Stimulated activated CD4-positive, alpha-beta T cell treated with anti-CD3 and anti-CD28 coated beads, Interleukin-1b, Interleukin-23, amount 100 ng/mL, for 1 hour (primary cell): ENCODE measurements at places on chromosomes 5 and 9.
A peak's percentile ranks its signal among the peaks of the same experiment; 100 is the strongest.

DNA sequence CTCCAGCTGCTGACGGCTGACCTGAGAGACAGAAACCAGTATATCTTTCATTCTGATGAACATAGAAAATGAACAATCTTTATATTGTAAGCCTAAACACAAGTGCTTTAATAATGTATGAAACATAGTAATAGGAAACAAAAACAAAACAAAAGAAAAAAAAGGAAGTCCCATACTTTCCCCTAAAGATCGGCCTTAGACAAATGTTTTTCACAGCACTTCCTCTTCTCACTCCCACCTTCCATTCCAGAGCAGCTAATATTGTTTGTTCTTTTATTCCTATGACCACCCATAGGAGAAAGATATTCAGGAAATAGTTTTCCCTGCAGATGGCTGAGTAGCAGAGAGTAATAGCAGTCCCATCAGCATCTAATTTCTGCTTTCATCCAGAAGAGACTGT lies 194.4 kb upstream of the SLC27A6 start:
- DNase-seq = no peak

GRCh38 chr5:88952996-88953643 lies 70.1 kb upstream of the MEF2C start:
- DNase-seq = no peak

- no peak for DNase-seq
These were observed 96.8 kb upstream of the ADAMTS16 start for GRCh38 chr5:5043346-5043745.

GRCh38 chr9:15246708-15247107 lies 60.3 kb downstream of the TTC39B start:
- no peak for DNase-seq

GRCh38 chr9:112571624-112572355 lies 85.2 kb downstream of the KIAA1958 start:
- DNase-seq = no peak

DNA sequence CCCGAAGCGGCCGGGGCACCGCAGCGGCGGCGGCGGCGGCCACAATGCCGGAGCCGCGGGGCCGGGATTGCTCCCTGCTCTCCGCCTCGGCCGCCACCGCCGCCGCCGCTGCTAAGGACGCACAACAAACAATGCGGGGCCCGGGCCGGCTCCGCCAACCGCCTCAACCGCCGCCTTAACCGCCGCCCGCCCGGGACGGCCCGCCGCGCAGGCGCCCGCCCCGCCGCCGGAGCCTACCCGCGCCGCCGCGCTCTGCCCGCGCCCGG lies 254 bp downstream of the STRBP start:
- DNase-seq = no peak

DNA sequence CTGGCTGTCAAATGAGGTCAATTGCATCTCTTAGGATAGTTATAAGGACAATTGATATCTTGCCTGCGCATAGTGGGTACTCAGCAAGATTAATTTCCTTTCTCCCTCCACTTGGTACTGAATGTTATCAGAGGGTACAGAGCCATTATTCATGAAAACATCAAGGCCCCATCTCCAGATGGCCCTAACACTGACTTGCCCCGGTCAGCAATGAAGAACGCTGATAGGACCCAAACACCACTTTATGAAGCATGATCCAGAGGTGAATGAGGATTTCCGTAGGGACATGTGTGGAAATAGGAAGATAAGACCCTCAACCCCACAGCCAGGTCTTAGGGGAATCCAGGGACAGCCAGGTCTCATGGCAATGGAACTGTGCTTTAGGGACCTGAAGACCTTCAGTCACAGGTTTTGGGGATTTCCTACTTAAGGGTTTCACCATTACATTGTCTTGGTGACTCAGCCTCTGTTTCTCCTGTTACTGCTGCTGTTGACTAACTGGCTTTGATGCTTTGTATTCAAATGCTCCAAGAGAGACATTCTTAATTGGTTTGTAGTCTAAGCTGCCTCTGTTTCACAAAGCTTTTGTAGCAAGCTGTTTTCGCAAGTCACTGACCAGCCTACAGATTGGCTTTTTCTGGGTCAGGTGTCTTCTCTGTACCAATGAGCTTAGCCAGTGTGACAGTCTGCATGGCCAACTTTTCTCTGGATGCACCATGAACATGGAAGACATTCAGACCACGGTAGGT lies 35.3 kb upstream of the IQGAP2 start:
- DNase-seq = no peak

- no peak for DNase-seq
These were observed 104.6 kb downstream of the DMRT2 start for GRCh38 chr9:1154739-1155138.

GRCh38 chr9:86751207-86751606 lies 196.1 kb downstream of the GAS1 start:
- no peak for DNase-seq

DNA sequence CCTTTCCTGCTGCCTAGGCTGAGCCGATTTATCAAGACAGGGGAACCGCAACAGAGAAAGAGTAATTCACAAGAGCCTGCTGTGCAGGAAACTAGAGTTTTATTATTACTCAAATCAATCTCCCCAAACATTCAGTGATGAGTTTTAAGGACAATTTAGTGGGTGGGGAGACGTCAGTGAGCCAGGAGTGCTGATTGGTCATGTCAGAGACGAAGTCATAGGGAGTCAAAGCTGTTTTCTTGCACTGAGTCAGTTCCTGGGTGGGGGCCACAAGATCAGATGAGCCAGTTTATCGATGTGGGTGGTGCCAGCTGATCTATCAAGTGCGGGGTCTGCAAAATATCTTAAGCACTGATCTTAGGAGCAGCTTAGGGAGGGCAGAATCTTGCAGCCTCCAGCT lies 19.0 kb downstream of the SNX24 start:
- DNase-seq = no peak

DNA sequence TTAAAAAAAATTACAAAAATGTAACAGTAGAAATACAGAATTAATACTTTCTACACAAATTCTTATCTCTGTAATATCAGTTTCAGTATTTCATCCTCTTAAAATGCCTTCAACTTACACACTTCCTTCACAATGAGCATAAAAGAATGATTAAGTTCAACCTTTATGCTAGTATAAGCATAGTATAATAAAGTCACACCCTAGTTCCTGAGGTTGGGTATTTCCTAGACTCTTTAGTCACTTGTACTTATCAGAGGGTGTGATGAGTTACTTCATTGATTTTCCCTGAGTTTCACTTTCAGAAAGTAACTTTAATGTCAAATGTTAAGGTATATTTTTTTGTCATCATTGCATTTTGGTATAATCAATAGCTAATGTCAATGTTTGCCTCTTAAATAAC lies 302.4 kb downstream of the PDE4D start:
- DNase-seq = no peak

DNA sequence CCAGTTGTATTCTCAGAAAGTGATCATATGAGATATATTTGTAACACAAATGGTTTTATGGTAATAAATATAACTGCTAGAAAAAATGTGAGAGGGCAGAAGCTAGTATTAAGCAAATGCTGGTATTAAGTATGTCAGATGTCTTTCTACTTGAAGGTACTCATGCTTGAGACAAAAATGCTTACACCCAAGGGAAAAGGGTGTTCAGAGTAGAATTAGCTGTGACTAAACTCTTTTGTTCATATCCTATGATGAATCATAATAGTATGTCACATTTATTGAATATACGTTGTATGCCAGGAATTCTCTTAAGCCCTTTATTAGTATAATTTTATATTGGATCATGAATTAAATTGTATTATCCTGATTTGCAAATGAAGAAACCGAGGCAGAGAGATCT lies 2.2 kb downstream of the ADGRV1 start:
- no peak for DNase-seq

GRCh38 chr9:122011818-122012498 lies 81.2 kb downstream of the TTLL11 start:
- DNase-seq = no peak

DNA sequence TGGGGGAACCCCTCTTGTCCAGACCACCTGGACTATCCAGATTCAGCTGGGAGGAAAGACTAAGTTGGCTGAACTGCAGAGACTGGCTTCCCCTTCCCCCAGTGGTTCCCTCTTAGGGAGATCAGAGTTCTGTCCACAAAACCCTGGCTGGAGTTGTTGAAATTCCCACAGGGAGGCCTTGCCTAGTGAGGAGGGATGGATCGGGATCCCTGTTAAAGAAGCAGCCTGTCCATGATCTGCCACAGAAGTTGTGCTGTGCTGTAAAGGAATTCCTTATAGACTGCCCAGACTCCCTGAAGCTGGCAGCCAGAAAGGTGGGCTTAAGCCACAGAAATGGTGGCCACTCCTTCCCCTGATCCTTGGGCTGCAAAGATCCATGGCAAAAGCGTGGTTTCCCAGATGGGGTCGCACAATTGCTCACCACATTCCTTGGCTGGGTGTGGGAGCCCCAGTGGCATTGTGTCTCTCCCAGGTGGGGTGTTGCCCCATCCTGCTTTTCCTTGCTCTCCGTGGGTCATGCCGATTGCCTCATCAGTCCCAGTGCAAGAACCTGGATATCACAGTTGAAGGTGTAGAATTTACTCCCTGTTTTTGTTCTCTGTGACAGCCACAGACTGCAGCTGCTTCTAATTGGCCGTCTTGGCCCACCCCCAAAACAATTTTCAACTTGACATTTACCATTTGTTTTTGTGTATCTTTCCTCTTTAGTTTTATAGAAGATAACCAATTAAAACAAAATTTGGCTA lies 342.4 kb downstream of the FGF10 start:
- DNase-seq = no peak

GRCh38 chr5:149442563-149443182 lies 63.6 kb upstream of the IL17B start:
- peak; percentile 57 for DNase-seq

DNA sequence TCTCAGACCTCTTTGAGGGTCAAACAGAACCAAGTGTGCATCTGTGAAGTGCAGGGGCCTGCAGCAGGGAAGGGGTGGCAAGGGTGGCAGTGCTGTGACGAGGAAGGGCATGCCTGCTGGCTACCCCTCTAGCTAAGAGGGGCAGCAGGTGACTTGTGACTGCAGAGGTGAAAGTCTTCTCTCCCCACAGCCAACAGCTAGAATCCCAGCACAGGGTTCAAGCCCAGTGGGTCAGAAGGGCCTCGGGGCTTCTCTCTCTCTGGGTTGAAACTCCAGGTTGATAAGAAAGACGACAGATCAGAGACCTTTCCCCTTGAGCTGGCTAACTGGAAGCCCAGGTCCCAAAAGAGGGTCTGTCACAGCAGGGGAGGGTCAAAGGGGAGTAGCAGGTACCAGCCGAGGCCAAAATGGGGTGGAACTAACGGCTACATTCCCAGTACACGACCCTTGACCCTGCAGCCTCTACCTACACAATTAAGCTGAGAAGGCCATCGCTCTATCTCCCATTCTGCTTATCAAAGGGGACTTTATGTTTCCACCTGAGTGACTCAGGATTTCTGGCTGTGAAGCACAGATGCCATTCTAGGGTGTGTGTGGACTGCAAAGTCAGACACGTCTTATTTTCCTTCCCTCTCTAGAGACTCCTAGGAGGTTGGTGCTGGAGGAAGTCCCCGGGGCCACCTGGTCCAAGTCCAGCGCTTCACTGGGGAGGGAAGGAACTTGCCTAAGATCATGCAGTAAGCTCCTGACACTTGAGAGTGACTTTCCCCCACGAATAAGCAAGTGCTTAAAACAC lies 14.6 kb downstream of the ANKS6 start:
- DNase-seq = no peak

GRCh38 chr9:127282611-127283010 lies 18.0 kb downstream of the GARNL3 start:
- no peak for DNase-seq

- DNase-seq = no peak
These were observed 158.9 kb downstream of the APBA1 start for GRCh38 chr9:69513141-69513820.

- DNase-seq = no peak
These were observed 190.2 kb downstream of the TRPM6 start for GRCh38 chr9:74697535-74697934.

GRCh38 chr5:168869615-168870227 lies 290.6 kb upstream of the PANK3 start:
- no peak for DNase-seq

DNA sequence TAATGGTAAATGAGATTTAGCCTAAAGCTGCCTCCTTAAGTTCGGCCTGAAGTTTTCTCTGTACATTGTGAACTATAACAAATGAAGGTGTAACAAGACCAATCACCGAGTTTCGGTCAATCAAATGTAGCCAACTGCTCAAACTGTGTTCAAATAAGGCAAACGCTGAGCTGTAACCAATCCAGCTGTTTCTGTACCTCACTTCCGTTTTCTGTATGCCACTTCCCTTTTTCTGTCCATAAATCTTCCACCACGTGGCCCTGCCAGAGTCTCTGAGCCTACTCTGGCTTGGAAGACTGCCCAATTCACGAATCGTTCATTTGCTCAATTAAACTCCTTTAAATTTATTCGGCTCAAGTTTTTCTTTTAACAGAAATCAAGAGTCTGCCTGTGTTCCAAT lies 193.5 kb upstream of the KLF9 start:
- no peak for DNase-seq

DNA sequence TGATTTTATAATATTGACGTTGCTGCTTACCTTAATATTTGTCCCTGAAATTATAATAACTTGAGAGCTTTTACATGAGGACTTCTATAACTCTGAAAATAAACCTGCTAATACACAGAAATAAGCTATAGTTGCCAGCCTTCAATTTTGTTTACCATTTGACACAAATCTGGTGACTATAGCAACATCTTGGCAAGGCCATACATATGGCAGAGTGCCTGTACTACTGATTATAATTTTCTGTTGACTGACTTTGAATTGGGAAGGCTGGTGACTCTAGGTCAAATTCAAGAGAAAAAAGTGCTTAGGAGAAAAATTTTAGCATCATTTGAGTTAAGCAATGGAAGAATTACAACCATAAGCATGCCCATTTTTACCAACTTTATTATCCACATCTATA lies 581.4 kb upstream of the PTPRD start:
- DNase-seq = no peak

DNA sequence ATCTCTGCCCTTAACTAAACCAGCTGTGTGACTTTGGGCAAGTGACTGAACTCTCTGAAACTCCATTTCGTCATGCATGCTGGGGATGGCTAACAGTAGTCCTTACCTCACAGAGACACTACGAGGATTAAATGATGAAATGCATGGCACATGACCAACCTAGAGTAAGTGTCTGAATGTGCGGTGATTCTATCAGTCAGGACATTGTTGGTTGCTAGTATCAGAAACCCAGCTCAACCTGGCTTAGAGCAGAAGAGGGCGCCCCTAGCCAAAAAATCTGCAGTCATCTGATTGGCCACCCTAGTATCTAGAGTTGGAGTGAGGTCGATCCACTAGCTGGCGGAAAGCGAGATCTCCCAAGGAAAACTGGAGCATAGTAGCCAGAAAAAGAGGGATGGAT lies 25.2 kb downstream of the NEURL1B start:
- DNase-seq = no peak

- DNase-seq = peak; percentile 12
These were observed 492 bp downstream of the RABL6 start for GRCh38 chr9:136808075-136808805.

GRCh38 chr9:132054024-132054423 lies 25.6 kb downstream of the MED27 start:
- no peak for DNase-seq

DNA sequence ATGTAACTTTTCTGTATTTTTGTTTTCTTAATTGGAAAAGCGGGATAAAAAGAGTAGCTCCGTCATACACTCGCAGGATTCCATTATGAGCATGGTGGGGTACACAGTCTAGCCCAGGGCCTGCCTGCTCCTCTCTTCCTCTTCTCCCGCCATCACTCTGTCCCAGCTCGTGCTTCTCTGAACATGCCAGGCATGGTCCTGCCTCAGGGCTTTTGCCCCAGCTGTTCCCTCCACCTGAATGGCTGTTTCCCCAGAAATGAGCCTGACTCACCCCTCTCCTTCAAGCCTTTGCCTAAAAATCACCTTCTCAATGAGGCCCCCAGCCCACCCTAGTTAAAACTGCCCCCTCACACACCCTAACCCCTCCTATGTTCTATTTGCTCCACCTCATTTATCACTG lies 4.5 kb downstream of the CORO2A start:
- no peak for DNase-seq

GRCh38 chr5:177432143-177432838 lies 5.8 kb downstream of the GRK6 start:
- no peak for DNase-seq
